ENCODE measurements at places on chromosomes 11 and 22.

DNA sequence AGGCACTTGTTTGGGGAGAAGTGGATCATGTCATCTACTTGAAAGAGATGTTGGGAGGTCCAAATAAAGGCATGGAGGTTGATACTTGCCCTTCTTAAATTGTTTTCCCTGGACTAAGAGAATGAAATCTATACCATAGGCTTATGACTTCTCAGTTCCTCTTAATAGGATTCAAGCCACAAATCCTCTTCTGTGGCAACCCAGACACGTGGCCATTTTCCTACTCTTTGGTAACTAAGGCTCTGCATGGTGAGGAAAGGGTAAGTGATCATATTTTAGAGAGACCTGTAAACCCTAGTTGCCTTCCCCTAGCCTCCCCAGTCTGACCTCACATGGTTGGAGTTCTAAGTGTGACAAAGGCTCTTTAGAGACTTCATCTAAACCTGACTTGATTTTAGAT is 72.9 kb upstream of the CD44 start:
- DNase-seq = no peak

DNA sequence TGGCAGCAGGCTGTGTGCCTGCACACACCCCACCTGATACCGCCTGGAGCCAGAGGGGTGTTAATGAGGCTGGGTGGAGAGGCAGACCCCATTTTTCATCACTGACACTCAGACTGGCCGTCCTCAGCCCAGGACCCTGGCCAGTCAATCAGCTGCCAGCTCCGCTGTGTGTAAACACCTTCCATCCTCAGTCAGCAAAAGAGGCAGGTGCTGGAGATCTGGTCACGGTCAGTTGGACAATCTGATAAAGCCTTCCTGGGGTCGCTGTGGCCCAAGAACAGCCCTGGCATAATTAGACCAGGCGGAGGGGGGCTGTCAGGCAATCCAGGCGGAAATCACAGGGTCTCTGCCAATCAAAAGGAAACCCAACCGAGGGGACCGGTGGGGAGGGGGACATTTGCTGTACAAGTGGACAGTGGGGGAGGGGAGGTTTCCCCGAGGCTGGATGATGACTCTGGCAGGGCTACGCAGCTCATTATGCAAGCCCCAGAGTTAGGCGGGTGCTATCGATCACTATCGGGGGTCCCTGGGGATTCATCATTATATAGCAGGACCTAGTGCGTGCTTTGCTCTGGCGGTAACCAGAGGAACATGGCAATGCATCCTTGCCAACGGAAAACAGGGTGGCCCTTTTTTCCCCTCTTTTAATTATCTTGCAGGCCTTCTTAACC is 72.9 kb downstream of the ABTB2 start:
- DNase-seq = no peak

GRCh38 chr11:72682238-72682857 is 8.1 kb upstream of the PDE2A start:
- no peak for DNase-seq

DNA sequence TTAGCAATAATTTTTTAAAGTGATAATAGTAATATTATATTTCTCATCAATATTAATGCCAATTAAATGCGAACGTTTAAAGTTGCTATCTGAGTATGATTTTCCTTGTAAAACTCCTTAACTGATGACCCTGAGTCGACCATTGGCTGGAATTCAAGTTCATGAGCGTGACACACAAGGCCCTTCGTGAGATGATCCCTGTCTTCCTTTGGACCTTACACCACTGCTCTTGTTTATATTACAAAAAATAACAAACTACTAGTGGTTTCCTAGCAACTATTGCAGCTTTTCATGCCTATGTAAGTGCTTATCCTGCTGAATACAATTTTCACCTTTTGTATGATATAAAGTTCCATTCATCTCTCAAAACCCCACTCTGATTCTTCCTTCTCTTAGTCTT is 752.9 kb downstream of the CNTN5 start:
- DNase-seq = no peak

- DNase-seq = no peak
Observed at GRCh38 chr11:79390923-79391322, 49.9 kb downstream of the TENM4 start.

DNA sequence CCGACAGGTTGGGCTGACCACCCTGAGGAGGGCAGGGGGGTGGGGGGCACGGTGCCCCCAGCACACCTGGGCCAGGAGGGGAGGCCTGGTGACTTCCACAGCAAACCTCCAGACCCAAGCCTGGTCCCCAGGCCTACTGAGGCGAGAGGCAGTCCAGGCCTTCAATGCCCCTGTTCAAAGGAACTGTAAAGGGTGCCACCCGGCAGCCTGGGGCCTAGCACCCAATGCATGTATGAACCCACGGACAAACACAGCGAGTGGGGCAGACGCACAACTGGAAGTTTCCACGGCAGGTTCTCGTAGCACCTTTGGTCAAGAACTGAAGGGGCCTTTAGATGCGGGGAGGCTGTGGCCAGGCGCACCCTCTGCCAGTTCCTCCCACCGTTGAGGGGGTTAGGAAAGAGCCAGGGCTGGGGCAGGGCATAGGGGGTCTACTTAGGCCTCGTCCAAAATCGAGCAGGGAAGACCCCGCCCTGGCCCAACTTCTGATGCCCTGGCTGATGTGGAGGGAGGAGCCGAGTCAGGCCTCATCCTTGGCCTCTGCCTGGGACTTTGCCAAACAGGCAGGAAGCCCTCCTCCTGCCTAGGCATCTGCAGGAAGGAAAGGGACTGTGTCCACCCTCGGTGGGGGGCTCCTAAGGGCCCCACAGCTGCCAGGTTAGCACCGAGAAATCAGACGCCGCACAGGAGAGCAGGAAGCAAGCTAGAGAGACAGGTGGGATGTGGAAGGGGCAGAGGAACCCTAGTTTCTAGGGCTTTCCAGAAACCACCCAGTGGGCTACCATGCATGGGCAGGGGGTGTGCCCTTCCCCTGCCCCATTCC is 6.6 kb downstream of the CBX6 start:
- no peak for DNase-seq

- DNase-seq = no peak
Observed at GRCh38 chr11:80700386-80700785, 1259.6 kb upstream of the TENM4 start.

DNA sequence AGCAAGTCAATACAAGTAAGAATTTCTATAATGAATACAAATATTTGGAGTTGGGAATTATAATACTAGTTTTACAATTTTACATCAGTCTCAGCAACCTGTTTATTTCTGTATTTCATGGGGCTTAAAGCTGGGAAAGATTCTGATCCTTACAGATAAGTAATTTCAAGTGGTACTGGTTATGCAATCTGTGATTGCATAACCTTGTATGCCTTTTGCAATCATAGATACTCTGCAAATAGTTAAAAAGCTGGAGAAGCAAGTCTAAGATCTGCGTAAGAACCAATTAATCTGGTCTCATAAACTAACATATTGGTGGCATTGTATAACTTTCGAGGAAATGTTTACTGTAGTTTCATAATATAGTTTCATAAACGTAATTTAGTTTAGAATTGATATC is 198.3 kb upstream of the PGR start:
- DNase-seq = no peak

DNA sequence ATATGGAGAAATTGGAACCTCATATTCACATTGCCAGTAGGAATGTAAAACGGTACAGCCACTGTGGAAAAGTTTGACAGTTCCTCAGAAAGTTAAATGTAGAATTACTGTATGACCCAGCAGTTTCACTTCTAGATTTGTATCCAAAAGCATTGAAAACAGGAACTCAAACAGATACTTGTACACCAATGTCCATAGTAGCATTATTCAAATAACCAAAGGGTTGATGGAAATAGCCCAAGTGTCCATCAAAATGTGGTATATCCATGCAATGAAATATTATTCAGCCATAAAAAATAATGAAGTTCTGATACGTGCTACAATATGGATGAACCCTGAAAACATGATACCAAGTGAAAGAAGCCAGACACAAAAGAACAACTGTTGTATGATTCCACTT is 17.8 kb downstream of the PRRG4 start:
- DNase-seq = no peak

GRCh38 chr11:72240461-72241290 is 3.3 kb downstream of the PHOX2A start:
- DNase-seq = no peak

- no peak for DNase-seq
Observed at GRCh38 chr11:85946221-85946620, 91.0 kb downstream of the CCDC83 start.

GRCh38 chr11:61062181-61062930 is 39.9 kb upstream of the CD5 start:
- no peak for DNase-seq

GRCh38 chr11:33347490-33348125 is 90.4 kb downstream of the HIPK3 start:
- no peak for DNase-seq

- DNase-seq = no peak
Observed at GRCh38 chr11:67731583-67731982, 57.2 kb upstream of the ALDH3B2 start.

- DNase-seq = no peak
Observed at GRCh38 chr11:64535811-64536210, 55.2 kb upstream of the SLC22A12 start.

DNA sequence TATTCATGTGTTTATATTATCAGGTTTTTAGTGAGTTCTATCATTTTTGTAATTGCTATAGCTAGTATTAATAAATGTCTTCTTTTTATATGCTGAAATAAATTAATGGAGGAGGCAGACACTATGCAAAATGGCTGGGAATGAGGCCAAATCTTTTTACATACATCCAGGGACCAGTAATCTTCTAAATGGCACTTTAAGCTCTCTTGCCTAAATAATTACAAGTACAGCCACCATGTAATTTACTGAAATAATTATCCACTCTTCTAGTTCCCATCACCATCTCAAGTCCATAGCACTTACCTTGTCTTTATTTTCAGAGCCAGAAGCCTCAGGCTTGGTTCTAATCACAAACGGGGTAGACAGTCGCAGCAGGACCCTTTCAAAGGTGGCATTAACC is 79.1 kb downstream of the GUCY1A2 start:
- DNase-seq = no peak

DNA sequence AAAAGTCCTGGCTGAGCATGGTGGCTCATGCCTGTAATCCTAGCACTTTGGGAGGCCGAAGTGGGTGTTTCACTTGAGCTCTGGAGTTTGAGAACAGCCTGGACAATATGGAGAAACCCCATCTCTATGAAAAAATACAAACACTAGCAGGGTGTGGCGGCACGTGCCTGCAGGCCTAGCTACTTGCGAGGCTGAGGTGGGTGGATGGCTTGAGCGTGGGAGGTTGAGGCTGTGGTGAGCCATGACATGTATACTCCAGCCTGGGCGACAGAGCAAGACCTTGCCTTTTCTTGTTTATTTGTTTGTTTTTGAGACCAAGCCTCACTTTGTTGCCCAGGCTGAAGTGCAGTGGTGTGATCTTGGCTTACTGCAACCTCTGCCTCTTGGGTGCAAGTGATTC is 8.1 kb upstream of the CRY2 start:
- DNase-seq = no peak

GRCh38 chr11:131136486-131136885 is 220.2 kb upstream of the SNX19 start:
- no peak for DNase-seq

- no peak for DNase-seq
Observed at GRCh38 chr22:24231706-24232105, 13.2 kb downstream of the GGT5 start.

DNA sequence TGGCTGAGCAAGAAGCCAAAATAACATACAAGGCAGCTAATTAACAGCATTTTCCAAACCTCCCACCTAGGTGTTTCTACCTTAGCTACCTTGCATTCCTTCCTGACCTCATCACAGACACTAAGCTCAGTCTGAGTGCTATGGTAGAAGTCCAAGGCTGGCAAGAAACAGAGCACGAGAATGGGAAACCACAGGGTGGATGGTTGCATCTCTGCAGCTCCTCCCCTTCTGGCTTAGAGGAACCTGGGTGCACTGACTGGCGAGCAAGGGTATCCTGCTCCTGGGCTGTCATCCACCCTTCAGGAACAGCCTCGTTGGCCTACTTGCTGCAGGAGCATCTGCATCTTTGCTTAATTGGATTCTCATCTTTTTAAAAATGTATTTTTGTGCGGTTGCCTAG is 73.1 kb upstream of the KIRREL3 start:
- no peak for DNase-seq

- no peak for DNase-seq
Observed at GRCh38 chr22:38449776-38450175, 5.2 kb downstream of the KCNJ4 start.

- DNase-seq = no peak
Observed at GRCh38 chr11:118820412-118821357, 29.7 kb upstream of the DDX6 start.

DNA sequence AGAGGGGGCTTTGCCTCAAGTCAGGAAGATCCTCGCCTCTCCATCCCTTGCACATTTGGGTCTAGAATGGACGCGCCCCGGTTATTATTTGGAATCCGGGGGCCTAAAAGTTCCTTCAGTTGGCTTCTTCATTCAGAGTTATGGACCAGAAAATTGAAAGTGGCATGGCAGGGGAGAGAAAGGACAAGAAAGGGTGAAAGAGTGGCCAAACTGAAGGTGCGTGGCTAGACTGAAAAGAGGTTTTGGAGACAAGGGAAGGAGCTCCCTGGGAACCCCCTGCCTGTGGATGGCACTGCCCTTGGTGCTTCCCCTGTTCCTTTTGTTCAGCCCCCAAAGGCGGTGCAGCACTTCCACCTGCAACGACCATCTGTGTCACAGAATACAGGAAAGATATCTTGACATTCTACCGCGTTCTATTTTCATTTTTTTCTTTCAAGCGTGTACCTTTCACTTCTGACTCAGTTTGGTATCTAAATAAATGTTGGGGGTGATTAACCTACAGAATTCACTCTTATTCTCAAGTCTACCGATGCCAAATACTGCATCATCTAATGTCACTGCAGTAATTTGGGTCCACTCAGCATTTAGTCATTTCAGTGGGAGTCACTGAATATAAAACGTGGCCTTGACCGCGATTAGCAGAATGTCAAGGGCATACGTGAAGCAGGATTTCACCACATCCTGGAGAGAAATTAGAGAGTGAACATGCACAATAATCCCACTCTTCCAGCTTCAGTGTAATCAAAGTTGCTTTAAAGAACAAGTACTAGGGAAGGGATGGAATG is 88.1 kb upstream of the ARHGAP32 start:
- no peak for DNase-seq

DNA sequence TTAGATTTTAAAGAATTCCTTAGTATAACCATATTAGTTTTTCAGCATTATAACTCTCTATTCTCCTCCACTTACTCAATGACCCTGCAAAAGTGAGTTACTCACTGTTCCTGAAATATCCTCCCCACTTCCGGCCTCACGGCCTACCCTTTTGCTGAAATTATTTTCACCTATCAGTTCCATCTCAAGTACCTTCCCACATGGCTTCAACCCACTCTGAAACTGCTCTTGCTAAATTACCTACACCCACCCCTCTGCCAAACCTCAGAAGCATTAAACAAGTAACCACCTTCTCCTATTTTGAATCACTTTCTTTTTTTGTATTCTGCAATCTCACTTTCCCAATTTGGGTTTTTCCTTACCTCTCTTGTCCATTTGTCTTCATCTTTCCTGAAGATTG is 37.7 kb downstream of the OR5P2 start:
- no peak for DNase-seq

DNA sequence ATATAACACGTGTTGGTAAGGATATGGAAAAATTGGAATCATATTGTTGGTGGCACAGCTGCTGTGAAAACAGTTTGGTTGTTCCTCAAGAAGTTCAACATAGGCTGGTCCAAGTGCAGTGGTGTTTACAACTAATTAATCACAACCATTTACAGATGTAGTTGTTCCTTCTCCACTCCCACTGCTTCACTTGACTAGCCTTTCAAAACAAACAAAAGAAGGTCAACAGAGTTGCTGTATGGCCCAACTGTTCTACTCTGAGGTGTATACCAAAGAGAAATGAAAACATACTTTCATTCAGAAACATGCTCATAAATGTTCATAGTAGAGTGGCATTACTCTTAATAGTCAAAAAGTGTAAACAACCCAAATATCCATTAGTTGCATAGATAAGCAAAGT is 36.6 kb upstream of the ACAT1 start:
- DNase-seq = no peak

Measured in activated T-helper 1 cell treated with anti-CD3 and anti-CD28 coated beads, Interleukin-12 subunit alpha, Interleukin-12 subunit beta, Interleukin-2, Interleukin-4 antibody, amounts not matched to agents 30 ng/mL and 10 ng/mL and 1 ng/mL, durations not matched to agents 14 hours and 24 hours and 36 hours (primary cell).